ENCODE measurements at places on chromosomes 1 and 21.

DNA sequence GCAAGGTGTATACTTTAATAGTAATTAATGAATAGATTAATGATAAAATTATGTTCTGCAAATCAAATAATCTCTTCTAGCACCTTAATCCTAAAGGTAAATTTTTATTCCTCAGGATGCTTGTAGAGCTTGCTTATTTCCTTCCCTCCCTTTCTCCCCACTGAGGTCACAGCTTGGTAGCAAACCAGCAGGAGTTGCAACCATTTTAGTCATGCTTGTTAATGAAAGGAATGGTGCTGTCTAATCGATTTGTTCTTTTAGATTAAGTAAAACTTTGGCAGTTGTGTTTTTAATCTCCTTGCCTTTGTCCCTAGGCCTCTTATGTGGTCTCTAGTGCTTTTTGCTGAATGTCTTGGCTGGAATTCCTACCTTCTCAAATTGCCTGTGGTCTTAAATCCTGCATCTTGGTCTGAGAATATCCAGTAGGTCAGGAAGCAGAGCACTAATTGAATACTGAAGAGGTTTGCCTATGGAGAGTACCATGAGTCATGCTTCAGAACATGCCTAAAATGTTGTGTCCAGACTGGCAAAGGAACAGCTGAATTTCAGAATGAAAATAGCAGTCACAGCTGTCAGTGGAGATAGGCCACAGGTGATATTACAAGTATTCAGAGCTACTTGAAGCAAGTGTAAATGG is 36.3 kb upstream of the RWDD3 start:
- DNase-seq = no peak

DNA sequence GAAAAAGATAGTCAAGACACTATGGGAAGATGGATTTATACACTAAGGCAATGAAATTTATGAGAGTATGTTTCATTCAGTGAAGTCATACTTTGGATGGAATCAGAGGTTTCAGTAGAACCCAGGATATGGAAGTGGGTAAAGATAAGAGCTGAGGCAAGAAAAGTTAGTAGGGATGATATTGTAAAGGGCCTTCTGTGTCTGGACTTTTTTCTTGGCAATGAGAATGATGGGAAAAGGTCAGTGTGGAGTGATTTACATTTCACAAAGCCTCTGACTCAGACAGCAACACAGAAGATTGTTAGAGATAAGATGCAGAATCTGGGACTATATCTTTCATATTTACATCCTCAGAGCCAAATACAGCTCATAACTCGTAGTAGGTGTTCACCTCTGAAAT is 32.1 kb downstream of the SH3BGR start:
- peak; percentile 32 for DNase-seq

DNA sequence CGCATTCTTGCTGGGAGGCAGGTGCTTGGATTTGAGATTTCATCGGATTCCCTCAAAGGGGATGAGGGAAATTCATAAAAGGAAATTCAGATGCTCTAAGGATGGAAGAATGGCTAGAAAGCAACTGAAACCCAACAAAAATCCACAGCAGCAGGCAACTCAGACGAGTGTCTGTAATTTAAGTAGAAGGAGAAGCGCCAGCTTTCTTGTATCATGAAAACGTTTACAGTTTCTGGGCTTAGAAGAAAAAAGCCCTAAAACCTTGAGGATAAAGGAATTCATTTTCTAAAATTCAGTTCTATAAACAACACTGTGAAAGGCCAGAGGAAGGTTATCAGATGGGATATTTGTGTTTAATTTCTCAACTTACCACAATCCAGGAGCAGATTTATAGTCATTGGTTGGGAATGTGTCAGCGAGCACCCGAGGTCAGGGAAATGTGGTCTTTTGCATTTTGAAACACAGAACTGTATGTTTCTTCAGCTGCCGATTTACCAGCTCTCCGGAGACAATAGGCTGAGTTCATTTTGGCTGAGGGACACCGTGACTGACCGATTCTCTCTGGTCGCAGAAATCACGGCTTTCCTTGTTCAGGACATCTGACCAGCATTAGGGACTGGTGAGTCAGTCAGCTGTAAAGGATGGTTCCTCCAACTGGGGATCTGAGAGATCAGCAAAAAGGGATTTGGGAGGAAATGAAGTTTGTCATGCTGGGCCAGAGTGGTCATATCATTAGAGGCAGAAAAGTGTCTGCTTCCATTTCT is 111.6 kb upstream of the ERRFI1 start:
- peak; percentile 89 for DNase-seq

GRCh38 chr1:151705753-151706463 is 10.7 kb downstream of the CELF3 start:
- no peak for DNase-seq

- DNase-seq = no peak
Measured at GRCh38 chr1:230669543-230669942, 27.3 kb downstream of the COG2 start.

DNA sequence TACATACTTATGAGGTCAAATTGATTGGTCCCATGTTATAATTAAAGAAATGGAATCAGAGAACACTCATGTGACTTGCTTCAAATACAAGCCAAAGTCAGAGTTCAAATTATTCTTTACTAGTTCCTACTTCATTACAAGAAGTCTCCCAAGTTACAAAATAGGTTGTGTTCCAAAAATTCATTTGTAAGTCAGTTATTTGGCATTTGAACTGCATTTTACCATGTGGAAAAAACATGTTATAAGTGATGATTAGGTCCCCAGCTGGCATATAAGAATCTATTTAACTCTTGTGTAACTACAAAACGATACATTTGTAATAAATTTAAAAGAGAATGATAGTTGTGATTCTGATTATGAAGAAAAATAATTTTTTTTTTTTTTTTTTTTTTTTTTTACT is 124.1 kb downstream of the DISP1 start:
- no peak for DNase-seq

DNA sequence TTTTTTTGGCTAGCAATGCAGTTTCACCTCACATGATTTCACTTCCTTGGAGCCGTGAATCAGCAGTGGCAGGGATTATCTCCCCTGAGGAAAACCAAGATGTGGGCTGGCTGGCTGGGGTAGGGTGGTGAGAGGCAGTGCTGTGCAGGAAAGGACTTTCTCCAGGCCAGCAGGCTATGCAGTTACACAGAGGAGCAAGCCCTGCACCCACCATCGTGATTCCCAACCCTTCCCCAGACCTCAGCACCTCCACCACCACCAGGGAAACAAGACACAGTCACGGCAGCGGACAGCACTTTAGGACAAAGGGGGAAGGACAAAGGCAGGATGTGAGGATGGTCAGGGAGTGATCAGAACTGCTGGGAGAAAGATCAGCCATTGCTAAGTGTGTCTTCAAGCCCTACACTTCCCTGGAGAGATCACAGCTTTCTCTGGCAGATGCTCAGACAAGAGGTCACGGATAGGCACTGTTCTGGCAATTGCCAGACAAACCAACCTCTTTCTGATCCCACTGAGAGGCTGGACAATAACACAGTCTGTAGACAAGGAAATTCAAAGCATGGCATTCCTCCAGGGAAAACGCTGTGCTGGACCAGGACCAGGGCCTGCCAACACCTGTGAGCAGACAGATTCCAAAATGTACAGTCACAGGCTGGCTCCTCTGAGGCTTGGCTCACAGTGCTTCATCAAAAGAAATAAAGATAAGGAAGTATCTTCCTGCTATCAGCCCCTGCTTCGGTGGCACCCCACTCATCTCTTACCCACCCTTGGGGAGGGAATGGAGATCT is 509.4 kb downstream of the SMYD3 start:
- no peak for DNase-seq

GRCh38 chr21:45554477-45555175 is 12.4 kb upstream of the SLC19A1 start:
- no peak for DNase-seq

- no peak for DNase-seq
Measured at GRCh38 chr1:208170252-208170651, 73.9 kb downstream of the PLXNA2 start.

GRCh38 chr1:5740865-5741860 is 251.1 kb downstream of the NPHP4 start:
- no peak for DNase-seq

DNA sequence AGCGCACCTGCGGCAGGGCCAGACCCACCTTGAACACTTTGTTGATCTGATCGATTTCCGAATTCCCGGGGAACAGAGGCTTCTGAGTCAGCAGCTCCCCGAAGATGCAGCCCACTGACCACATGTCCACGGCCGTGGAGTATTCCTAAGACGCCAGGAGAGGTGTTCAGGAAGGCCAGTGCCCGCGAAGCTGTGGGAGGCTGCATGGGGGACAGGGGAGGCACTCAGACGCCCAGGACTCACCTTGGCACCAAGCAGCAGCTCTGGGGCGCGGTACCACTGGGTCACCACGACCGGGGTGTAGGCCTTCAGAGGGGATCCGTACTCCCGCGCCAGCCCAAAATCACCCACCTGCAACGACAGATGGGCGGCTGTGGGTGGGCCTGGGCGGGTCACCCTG is 11.2 kb upstream of the SLC35E2B start:
- DNase-seq = no peak

DNA sequence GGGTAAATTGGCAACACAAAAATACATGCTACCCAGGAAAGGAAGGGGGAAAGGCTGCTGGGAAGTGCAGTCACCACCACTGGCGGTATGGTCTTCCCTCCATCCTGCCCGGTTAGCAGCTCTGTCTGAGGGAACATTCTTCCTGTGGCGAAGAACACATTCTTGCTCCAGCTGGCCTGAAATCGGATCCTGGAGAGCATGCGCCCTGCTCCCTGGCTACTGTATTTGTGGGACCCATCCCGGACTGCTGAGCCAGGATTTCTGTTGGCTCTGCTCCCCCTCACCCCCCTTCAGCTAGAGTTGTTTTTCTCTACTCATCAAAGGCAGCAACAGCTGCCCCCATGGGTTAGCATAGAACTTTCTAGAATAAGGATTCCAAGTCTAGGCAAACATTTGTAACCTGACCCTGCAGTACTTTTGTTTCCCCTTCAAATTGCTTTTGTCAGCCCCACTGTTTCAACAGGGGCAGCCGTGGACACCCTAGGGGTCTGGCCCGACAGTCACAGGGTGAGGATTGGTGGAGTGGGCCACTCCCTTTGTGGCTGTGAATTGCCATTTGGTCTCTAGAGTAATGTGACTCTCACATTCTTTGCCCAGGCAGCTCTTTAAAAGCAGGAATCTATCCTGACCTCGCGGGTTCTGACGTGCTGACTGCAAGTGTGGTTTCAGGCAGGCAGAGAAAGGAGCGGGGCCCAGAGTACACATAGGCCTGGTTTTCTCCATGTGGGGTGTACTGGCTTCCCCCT is 157.7 kb downstream of the TOMM20 start:
- peak; percentile 89 for DNase-seq

- DNase-seq = no peak
Measured at GRCh38 chr21:46112725-46113215, 14.9 kb downstream of the COL6A2 start.

DNA sequence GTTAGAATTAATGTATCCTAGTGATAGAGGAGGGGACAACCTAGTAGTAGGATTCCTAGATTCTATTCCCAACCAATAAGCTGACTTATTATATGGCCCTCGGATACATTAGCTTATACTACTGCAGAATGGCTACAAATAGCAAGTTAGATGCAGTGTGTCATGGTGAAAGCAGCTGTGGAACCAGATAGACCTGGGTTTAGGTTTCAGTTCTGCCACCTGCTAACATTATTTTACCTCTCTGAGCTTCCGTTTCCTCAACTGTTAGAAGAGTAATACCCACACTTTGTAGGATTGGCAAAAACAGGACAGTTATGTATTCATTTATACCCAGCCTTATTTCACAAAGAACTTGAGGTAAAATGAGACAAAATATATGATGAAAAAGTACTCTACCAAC is 21.6 kb upstream of the MAGOH start:
- DNase-seq = no peak

GRCh38 chr21:25999921-26000582 is 170.5 kb downstream of the APP start:
- no peak for DNase-seq

DNA sequence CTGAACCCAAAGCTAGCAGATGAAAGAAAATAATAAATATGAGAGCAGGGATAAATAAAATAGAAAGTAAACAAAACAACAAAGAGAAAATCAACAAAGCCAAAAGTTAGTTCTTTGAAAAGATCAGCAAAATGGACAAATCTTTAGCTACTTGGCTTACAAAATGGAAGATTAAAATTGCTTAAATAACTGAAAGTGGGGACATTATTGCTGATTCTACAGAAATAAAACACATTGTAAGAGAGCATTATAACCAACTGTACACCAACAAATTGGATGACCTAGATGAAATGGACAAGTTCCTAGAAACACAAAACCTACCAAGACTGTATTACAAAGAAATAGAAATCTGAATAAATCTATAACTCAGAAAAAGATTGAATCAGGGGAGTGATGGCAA is 238.3 kb upstream of the C1orf87 start:
- DNase-seq = no peak

DNA sequence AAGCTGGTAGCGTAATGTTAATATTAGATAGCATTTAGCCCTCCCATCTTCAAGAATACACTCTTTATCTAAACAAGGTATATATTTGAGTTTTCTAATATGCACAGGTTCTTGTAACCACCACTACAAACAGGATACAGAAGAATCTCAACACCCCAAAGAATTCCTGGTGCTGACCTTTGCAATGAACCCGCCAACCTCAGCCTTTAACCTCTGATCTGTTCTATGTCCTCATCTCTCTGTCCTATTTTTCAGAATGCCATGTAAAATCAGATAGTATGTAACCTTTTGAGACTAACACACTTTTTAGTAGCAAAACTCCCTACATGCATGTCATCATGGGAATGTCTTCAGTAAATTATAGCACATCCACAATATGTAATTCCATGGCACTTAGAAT is 71.1 kb downstream of the LRRC8C start:
- no peak for DNase-seq

- no peak for DNase-seq
Measured at GRCh38 chr1:208227366-208227765, 16.8 kb downstream of the PLXNA2 start.

- DNase-seq = no peak
Measured at GRCh38 chr1:26287033-26287711, 7.3 kb downstream of the SH3BGRL3 start.

- no peak for DNase-seq
Measured at GRCh38 chr21:41927727-41928409, 25.9 kb downstream of the C2CD2 start.

GRCh38 chr1:31581821-31582810 is 5.8 kb downstream of the TINAGL1 start:
- DNase-seq = no peak

GRCh38 chr1:181451661-181452230 is 31.6 kb upstream of the CACNA1E start:
- DNase-seq = no peak

DNA sequence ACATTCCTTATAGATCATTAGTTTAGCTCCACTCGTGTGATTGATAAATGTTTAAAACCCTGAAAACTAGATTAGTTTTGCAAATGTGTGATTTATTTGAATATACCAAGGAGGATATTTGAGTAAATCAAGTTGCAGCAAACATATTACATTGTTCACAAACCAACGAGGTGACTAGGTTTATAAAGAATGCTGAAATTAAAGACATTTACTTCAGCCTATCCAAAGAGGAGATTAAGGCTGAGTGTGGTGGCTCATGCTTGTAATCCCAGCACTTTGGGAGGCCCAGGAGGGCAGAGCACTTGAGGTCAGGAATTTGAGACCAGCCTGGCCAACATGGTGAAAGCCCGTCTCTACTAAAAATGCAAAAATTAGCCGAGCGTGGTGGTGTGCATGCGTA is 34.1 kb downstream of the VTCN1 start:
- DNase-seq = no peak

- peak; percentile 63 for DNase-seq
Measured at GRCh38 chr1:79079770-79080169, 73.2 kb upstream of the ADGRL4 start.
